CD4-positive, alpha-beta T cell treated with Interleukin-10 for 1 hour (primary cell): ENCODE measurements at places on chromosomes 4 and X.

GRCh38 chr4:173573286-173573685 is 43.3 kb upstream of the HAND2 start:
- DNase-seq, result no peak

DNA sequence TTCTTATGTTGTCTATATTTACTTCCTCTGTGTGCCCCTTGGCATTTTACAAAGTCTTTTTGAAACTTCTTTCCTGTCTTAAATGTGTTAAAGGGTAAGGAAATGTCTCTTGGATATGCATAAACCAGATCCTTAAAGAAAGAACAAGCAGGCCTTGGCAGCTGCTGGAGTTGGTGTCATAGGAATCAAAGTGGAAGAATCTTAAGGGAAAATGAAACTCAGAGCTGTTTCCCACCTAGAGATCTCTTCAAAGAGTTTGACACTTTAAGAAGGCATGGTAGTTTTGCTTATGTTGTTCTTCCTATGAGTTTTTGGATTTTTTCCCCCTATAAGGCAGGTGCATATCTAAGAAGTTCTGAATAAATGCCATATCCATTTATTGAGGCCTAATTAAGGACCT is 37.0 kb upstream of the CWH43 start:
- no peak for DNase-seq

DNA sequence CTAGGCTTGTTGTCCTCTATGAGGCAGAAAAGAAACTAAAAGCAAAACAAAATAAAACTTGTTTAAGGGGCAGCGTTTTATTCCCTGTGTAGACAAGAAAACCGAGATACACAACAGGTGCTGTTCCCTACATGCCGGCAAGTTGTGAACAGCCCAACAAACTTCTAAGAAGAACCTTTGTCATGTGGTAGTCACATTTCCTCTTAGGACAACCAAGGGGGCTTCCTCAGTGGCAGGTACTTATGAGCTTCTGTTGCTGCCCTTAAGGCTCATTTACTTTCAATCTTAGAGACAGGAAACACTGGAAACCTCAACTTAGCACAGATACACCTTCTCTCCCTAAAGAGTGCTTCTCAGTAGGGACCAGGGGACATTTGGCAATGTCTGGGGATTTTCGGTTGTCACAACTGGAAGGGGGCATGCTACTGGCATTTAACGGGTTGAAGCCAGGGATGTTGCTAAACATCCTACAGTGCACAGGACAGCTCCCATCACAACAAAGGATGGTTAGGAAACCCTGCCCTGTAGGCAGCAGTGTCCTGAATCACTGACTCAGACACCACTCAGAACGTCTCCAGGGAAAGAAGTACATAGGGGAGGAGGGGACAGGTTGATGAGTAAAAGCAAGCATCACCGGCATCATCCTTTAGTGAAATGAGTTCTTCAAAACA is 111.0 kb downstream of the ASB9 start:
- DNase-seq, result peak; percentile 47

DNA sequence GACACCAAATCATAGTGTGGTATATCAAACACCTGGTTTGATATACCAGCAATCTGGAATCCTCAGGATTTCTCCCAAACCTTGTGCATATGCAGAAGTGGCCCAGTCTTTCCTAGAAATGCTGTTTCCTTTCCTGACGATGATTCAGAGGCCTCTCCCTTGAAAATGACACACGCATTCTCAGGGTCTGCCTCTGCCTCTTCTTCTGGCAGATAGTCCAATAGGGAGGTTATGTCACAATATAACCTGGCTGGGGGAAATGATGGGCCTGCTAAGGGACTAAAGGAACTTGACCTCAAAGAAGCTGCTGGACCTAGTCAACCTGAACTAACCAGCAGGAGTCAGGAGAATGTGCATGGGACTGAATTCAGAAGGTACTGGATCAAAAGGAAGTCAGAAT is 435.2 kb downstream of the IDS start:
- DNase-seq, result no peak

- no peak for DNase-seq
Observed at GRCh38 chrX:51507551-51507950, 11.2 kb upstream of the NUDT11 start.

DNA sequence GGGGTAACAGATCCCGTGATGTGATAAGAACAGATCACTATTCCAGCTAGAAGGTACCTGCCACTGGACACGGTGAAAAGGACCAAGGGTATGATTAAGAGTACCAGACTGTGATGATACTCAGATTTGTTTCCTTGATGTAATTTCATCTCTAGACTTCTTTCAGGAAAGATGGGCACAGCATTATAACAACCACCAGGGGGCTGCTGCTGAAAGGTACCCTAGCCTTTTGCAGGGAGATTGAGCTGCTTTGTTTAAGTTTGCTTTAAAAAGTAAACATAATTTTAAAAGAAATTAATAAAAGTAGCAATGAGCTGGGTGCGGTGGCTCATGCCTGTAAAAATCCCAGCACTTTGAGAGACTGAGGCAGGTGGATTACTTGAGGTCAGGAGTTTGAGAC is 145.4 kb downstream of the EMCN start:
- peak; percentile 2 for DNase-seq

DNA sequence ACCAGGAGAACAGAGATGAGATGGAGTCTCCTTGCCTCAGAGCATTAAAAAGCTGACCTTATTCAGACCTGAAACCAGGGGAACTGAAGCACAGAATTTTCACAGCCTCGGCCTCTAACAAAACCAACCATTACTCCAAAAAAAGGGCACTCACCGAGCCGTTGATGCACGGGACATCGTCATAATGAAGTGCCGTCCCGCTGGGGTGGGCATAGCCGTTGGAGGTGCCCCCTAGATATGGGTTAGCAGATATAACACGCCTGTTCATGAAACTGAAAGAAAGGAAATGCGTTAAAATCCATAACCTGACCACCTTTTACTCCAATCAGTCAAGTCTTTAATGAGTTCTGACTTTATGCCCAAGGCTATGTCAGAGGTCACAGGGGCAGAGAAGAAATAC is 153.6 kb downstream of the AFAP1 start:
- DNase-seq, result no peak

DNA sequence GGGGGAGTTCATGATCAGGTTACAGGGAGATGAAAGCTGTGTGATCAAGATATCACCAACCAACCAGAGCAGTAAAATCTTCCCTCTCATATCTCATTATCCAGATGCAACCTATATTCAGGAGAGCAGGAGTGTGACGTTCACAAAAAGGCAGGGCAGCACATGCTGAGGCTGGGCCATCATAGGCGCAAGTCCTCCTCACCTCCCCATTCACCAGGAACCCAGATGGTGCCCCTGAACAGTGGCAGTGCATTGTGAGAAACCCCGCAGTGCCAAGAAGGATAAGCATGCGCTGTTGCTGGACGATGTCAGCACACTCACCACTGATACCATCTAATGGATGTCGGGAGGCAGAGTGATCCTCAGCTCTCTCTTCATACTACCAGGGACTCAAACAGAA is 170.9 kb downstream of the COL25A1 start:
- DNase-seq, result no peak

- DNase-seq, result no peak
Observed at GRCh38 chr4:56973336-56973735, 4.1 kb downstream of the NOA1 start.

- no peak for DNase-seq
Observed at GRCh38 chr4:118825799-118826198, 10.1 kb downstream of the SEC24D start.

DNA sequence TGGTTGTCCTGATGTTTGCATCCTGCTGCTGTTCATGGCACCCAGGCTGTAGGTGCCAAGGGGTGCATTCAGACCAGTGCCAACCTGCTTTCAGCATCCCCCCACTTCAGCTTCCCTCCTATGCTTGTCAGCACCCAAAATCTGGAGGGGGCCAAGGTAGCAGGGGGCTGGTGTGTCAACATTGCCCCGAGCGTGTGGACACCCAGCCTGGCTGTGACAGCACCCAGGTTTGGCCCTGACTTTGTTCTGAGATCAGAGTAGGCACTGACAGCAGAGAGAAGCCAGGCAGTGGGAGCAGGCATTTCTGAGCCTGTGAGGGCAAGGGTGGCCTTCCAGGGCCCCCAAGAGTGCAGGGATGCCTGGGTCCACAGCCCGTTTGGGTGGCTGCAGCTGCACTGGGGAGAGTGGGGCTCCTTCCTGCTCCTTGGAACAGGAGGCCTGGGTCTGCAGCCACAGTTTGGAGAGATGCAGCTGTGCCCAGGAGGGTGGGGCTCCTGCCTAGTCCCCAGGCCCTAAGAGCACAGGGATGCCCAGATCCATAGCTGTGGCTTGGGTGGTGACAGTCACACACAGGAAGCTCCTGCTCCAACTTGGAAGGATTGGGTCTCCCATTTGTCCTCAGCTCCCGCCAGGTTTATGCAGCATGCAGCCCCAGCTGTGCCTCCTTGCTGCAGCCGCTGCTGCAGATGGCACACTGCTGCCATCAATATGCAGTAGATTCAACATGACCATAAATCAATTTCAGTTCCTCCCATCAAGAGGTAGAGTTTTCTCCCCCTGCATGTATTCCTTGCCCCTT is 12.3 kb upstream of the PPM1K start:
- no peak for DNase-seq

GRCh38 chr4:122635205-122635604 is 14.3 kb upstream of the IL21 start:
- DNase-seq, result peak; percentile 28

GRCh38 chrX:70030301-70030767 is 19.4 kb downstream of the AWAT2 start:
- peak; percentile 57 for DNase-seq

DNA sequence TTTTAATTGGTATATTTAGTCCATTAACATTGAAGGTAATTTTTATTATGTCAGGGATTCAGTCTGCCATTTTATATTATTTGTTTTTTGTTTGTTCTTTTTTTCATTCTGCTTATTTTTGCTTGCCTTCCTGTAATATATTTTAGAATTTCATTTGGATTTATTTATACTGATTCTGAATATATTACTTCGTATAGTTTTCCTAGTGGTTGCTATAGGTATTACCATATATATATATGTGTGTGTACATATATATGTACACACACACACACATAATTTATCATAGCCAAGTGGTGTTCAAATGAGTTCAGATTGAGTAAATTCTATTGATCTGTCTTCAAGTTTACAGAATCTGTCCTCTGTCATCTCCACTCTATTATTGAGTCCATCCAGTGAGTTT is 11.2 kb downstream of the CITED1 start:
- no peak for DNase-seq

DNA sequence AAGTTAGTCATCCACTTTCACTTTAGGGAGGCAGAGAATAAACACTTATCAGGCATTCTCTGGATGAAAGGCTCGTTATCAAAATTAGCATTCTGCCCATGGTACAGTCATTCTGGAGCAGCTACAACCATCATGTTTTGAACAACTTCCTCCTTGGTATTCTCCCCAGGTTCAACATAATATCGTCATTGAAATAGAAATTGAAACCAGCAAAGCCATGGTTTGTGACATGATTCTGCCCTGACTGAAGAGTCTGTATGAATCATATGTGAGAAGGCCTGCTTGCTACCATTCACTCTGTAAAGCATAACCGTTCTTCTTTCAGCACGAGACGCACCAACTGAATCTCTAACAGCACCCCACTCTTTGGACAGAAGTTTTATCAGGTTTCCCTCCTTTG is 127.5 kb upstream of the RADX start:
- DNase-seq, result peak; percentile 39

- DNase-seq, result no peak
Observed at GRCh38 chr4:184382189-184382846, 92.0 kb downstream of the IRF2 start.

DNA sequence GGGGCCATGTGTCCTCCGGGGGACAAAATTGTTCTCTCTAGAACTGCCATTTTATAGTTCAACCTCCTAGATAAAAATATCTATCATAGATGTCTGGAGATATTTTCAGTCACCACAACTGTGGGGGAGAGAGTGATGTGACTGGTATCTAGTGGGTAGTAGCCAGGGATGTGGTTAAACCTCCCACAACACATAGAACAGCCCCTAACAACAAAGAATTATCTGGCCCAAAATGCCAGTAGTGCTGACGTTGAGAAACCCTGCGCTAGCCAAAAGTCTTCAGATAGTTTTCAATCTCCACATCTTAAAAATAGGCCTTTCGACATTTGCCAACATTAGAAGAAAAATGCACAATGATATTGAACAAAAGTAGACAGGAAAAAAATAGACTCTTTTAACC is 19.0 kb upstream of the SUPT20HL2 start:
- DNase-seq, result no peak

DNA sequence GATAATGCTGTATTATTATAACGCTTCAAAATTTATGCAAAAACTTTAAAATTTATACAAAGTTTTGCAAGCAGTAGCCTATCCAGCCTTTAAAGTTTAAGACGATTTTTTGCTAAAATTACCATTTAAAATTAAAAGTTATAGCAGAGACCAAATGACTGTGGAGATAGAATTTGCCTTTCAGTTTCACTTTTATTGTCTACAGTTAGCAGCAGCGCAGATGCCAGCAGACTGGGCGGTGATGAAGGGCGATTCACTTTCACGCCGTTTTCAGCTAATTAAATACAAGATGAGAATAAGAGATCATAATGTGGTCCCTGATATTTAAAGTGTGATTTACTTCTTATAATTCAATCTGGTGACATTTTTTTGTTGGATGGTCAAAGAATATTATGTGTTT is 1381.5 kb upstream of the ADGRL3 start:
- peak; percentile 1 for DNase-seq

DNA sequence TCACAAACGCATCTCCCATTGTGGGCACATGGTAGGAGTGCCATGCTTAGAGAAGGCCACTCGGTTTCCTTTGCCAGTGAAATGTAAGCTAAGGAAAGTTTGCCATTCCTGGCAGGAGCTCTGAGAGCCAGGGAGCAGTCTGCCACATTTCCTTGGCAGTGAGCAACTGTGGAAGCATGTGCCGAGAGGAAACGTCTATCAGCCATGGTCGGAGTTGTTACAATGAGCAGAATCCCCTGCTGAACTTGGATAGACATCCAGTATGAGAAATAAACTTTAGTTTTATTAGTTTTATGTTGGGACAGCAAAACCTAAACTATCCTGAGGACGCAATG is 51.1 kb downstream of the ENOPH1 start:
- DNase-seq, result no peak

GRCh38 chrX:119087121-119087520 is 14.3 kb downstream of the CT47C1 start:
- no peak for DNase-seq
